ENCODE measurements at places on chromosomes 1 and 21.

DNA sequence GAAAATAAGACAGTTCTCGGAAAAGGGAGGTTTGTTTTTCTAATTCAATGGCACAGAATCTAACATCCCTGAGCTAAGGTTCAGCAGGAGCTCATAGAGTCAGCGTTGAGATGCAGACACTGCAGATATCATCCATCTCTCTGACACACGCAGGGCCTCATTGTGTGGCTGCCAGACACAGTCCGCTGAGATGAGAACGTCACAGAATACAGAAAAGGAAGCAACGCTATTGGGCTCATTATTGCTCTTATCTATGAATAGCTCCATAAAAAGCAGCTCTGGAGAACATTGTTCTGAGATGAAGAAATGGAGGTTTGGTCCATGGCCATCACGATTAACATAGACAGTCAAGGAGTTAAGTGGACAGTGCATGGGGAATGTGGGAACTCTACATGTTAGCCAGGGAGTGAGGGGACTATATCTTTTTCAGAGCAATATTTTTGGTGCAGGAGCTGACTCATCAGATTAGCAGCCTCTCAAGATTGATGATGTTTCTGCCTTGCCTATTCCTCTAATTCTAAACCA lies 771.6 kb upstream of the CXADR start:
- no peak for DNase-seq

GRCh38 chr1:3132660-3133059 lies 63.7 kb downstream of the PRDM16 start:
- no peak for DNase-seq

GRCh38 chr1:169110236-169110635 lies 3.7 kb downstream of the ATP1B1 start:
- no peak for DNase-seq

DNA sequence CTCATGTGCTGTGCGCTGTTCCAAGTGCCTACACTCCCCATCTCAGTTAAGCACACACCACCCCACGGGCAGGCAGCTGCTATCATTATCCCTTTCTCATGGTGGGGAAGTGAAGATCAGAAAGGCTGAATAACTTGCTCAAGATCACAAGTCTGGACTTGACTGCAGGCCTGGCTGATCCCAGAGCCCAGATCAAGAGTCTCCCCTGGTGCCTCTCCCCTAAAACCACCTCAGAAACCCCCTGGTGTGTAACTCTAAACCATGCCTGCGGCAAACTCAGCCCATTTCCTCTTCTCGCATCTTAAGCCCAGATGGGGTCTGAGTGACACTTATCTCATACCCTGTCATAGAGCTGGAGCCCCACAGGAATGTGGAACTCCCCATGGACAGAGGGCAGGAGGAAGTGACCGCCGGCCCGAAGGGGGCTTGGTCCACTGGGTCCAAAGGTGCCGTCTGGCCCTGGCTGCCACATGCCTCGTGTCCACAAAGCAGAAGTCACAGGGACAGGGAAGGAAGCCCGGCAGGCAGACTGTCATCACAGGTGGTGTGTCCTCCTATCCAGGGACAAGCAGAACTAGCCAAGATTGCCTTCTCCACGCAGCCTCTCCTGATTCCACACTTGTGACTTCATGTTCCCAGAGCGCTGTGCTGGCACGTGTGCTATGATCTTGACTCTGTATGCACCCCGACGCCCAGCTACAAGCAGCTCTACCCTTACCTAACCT lies 92.1 kb downstream of the SYF2 start:
- no peak for DNase-seq

DNA sequence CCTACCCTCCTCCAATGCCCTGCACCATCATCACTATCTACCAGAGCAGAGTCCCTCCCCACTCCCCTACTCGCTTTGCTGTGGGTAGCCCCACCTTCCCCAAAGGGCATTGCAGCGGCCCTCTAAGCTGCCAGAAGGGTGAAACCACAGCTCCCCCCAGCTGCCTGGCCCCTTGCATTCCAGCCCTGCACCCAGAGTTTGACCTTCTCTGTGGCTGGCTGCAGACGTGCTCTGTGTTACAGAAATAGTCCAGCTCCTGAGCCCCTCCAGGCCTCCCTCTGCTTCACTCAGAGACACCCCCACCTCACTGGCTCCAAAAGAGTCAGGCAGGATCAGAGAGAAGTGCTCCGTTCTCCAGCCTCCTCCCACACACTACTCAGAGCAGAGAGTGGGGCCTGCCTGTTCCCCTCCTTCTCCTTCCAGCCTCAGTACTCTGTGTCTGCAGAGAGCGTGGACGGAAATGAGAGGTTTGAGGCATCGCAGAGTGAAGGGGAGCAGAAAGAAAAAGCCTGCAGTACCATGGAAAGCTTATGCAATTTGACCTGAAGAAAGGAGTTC lies 63.2 kb downstream of the PLEKHA6 start:
- DNase-seq = no peak

- no peak for DNase-seq
Measured at GRCh38 chr21:42499444-42500112, 3.6 kb upstream of the RSPH1 start.

DNA sequence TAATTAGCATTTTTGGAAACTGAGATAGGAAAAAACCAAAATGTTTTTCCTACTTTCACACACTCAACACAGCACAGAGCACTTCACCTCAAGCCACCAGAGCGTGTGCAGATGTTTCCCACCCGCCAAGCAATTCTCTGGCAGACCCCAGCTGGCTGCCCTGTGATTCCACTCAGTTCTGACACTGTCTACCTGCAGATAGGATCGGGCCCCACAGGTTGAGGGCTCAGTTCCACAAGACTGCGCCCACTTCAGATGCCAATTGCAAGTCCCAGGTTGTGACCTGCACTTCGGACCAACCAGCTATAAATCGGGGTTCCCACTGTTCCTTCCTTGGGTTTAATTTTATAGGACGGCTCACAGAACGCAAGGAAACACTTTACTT lies 9.9 kb downstream of the KIAA1614 start:
- no peak for DNase-seq

- peak; percentile 41 for DNase-seq
Measured at GRCh38 chr1:179251675-179252074, 22.2 kb upstream of the ABL2 start.

DNA sequence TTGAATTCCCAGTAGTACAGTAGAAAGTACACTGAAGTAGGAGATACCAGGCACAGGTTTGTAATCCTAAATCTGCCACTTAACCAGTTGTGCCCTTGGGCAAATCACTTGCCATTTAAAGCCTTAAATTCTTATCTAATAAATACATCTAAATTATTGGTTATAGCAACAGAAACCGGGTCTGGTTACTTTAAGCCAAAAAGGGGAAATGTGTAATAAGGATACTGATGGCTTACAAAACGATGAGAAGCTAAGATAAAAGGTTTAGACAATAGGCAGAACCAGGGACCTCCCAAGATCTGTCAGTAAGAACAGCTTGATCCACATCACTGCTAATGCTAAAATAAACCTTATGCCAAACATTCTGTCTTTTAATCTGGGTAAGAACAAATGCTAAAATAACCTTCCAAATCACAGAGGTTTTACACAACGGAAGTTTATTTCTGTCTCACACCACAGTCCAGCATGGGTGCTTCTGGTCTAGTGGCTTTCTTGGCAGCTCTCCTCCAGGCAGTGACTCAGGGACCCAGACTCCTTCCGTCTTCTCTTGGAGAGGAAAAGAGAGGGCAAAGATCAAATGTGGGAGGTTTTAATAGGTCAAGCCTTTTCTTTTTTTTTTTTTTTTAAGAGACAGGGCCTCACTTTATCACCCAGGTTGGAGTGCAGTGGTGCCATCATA lies 16.5 kb upstream of the ZMYM1 start:
- DNase-seq = peak; percentile 11

DNA sequence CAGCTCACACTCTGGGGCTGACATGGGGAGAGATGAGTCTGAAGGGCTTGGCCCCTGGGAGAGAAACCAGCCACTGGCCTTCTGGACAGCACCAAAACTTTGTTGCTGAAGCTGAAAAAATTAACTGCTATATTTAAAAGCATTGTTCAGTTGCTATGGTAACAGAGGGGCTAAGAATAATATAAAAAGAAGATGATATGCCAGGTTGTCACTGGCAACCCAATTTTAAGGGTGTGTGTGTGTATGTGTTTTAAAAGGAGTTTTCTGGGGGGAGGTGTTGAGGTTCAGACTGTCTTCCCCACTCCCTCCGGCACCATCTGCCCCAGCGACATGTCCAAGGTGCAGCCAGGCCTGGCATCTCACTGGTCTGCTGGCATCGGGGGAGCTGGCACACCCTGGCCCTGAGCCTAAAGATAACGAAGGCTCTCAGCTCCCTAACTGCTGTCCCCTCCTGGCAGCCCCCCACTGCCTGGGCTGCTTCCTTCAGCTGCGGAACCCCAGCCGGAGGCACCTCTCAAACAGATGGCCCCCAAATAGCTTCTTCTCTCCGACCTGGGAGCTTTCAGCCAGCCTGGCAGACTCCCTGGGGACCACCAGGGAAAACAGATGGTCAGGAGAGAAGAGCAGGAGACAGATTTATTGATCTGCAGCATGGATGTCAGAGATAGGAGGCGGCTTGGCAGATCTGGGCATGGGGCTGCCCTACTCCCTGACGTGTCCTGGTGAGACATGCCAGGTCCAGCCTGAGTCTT lies 203.9 kb downstream of the HIVEP3 start:
- no peak for DNase-seq

DNA sequence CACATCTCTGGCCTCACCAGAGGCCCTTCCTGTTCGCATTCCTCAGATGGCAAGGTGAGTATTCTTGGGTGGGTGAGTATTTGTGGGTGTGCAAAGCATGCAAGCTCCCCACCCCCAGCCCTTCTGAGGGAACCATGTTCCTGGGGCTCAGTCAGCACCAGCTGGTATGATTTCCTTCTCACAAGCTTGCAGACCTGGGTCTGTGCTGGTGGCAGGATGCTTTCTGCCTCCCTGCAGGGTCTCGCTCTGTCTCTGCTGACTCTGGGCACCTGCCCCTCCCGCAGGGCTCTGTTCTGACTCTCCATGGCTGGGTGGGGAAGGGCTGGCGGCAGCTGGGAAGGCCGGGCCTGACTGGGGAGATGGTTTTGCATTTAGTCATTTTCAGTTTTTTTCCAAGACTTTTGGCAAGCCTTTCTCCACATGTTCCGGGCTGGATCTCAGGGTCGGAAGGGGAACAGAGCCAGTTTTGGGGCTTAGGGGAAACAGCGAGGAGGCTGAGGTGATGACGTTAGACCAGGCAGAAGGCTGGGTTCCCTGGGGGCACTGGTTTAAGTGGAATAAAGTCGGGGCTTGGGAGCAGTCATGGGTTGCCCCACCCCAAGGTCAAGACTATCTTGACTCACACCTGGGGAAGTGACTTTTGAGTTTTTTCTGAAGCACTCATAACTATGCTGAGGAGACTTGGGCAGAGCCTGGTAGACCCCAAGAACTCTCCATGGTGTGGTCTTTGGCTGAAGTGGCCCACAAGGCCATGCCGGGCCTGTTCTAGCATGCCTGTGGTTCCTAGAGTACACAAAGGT lies 6.2 kb downstream of the RASSF5 start:
- peak; percentile 85 for DNase-seq

DNA sequence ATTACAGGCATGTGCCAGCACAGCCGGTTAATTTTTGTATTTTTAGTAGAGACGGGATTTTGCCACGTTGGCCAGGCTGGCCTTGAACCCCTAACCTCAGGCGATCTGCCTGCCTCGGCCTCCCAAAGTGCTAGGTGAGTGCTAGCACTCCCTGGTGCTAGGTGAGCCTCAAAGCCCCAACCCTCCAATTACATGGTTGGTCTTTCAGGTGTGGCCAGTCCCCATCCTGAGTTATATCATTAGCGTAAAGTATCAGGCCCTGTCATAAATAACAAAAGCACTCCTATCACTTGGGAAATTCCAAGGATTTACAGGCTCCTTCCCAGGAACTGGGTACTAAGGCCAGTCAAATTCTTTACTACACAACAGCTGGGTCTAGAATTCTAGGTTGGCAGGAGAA lies 138.0 kb downstream of the PIK3R3 start:
- no peak for DNase-seq

- no peak for DNase-seq
Measured at GRCh38 chr1:22957066-22957465, 15.6 kb downstream of the LACTBL1 start.

- DNase-seq = no peak
Measured at GRCh38 chr21:14308234-14308633, 74.7 kb downstream of the HSPA13 start.

GRCh38 chr1:114517348-114517747 lies 6.3 kb upstream of the TRIM33 start:
- DNase-seq = no peak

DNA sequence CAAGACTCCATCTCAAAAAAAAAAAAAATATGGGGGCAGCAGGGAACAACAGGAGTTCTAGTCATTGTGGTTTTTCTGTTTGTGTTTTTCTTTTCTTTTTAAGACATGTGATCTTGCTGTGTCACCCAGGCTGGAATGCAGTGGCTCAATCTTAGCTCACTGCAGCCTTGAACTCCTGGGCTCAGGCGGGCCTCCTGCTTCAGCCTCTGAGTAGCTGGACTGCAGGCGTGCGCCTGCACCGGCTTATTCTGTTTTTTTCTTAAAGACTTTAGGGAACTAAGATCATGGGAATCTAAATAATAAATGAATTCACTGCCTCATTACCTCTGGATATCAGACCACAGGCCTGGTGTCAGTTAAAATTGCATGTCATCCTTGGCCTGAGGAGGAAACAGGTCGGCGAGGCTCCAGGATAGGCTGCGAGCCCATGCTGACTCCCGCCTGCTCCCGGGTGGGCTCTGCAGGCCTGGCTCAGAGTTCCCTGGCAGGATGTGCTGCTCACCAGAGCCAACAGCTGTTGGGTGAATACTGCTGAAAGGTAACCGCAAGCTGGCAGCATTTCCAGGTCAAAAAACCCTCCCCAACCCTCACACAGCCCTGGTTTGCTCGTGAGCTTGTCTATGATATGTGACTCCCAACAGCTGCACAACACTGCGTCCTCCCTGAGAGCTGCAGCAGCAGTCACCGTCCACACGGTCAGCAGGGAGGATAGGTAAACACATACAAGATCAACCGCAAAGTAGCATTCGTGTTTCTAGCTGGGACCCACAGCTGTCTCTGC lies 58.1 kb downstream of the SCCPDH start:
- DNase-seq = peak; percentile 85

DNA sequence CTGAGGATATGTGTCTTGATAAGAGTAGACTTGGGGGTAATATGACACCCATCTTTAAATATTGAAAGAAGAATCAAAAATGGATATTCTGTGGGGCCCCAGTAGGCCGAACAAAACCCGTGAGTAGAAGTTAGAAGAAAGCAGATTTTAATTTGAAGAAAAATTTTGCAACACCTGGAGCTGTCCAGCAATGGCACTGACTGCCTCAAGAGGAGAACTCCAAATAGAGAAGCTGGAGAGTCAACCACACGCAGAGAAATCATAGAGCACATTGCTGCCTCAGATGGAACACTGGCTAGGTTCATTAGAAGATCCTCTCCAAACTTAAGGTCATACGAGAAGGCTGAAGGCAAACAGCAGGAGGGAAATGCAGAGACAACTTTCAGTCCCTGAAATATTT lies 6.8 kb downstream of the NHLH1 start:
- DNase-seq = no peak
